ENCODE measurements at places on chromosomes 1 and 21.

GRCh38 chr1:202805886-202806844 lies 2.1 kb downstream of the KDM5B start:
- DNase-seq = no peak

- no peak for DNase-seq
Observed at GRCh38 chr1:89022167-89022959, at the start of gene GBP3. Gene GBP3, minus strand, starts transcription at chr1:89022866. Its CDS starts 2,145 bp downstream, at chr1:89020721.

GRCh38 chr1:178774263-178774662 lies 49.2 kb downstream of the RALGPS2 start:
- no peak for DNase-seq

- no peak for DNase-seq
Observed at GRCh38 chr1:66364578-66365391, 169.2 kb upstream of the SGIP1 start.

DNA sequence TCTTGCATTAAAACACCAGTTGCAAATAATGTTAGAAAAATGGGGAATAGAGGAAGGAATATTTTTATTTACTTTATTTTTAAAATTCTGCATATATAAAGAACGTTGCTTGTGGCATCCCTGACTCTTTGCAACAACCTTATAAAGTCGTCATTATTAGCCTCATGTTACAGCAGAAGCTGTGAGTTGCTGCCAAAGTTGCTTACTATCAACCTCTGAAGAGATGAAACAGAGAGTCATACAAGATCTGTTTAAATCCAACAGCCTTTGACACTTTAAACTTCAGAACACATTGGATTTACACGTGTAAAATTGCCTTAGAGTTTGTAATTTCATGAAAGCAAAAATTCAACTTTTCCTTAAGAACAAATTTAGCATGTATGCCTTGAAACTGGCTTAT lies 221.9 kb downstream of the MRPL39 start:
- DNase-seq = no peak

DNA sequence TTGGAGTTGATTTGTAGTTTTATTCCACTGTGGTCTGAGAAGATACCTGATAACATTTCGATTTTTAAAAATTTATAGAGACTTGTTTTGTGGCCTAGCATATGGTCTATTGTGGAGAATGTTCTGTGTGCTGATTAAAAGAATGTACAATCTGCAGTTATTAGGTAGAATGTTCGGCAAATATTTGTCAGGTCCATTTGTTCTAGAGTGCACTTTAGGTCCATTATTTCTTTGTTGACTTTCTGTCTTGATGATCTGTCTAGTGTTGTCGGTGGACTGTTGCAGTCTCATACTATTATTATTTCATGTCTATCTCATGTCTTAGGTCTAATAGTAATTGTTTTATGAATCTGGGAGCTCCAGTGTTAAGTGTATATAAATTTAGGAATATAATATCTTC lies 116.8 kb downstream of the NME7 start:
- DNase-seq = no peak

DNA sequence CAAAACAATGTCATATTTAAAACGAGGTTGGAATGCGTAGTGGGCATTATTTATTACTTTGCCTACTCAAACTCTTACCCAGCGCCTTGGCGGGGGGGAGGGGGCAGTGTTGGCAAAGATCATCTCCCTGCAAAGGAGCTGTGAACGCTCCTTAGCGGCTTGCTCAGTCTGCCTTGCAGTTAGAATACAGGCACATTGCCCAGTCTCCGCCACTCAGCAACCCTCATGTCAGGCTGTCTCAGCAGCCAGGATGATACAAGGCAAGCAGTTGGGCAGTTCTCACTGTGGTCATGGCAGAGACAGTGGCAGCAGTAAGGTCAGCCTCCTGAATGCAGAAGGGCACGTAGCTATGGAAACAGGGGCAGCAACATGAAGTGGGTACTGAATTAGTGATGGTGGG lies 170.4 kb upstream of the KCNK2 start:
- DNase-seq = no peak

GRCh38 chr1:50427818-50428779 lies 4.9 kb upstream of the DMRTA2 start:
- no peak for DNase-seq

GRCh38 chr21:45555557-45556301 lies 13.5 kb upstream of the SLC19A1 start:
- DNase-seq = peak; percentile 88

DNA sequence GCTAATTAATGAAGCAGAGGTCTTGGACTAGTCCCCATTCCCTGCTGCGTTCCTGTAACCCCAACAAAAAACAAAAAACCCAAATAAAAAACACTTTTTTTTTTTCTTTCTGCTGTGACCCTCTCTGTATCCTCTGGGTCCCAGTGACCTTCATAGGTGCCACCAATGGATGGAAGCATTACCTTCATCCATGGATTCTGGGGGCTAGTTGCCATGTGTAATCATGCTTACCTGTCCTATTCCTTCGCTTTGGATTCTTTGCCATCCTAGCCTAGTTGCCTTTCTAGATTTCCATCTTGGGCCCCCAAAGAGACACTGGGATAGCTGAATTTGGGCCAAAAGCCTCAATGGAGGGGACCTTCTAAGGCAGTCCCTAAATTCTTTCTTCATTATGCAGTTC lies 1208.7 kb downstream of the BRINP3 start:
- DNase-seq = no peak

GRCh38 chr1:165494949-165495857 lies 48.6 kb upstream of the LRRC52 start:
- DNase-seq = no peak

GRCh38 chr1:221839782-221840395 lies 98.0 kb upstream of the DUSP10 start:
- DNase-seq = no peak

GRCh38 chr1:8563944-8564537 lies 246.1 kb downstream of the SLC45A1 start:
- DNase-seq = no peak

- no peak for DNase-seq
Observed at GRCh38 chr1:48007047-48007446, 9.9 kb upstream of the TRABD2B start.

DNA sequence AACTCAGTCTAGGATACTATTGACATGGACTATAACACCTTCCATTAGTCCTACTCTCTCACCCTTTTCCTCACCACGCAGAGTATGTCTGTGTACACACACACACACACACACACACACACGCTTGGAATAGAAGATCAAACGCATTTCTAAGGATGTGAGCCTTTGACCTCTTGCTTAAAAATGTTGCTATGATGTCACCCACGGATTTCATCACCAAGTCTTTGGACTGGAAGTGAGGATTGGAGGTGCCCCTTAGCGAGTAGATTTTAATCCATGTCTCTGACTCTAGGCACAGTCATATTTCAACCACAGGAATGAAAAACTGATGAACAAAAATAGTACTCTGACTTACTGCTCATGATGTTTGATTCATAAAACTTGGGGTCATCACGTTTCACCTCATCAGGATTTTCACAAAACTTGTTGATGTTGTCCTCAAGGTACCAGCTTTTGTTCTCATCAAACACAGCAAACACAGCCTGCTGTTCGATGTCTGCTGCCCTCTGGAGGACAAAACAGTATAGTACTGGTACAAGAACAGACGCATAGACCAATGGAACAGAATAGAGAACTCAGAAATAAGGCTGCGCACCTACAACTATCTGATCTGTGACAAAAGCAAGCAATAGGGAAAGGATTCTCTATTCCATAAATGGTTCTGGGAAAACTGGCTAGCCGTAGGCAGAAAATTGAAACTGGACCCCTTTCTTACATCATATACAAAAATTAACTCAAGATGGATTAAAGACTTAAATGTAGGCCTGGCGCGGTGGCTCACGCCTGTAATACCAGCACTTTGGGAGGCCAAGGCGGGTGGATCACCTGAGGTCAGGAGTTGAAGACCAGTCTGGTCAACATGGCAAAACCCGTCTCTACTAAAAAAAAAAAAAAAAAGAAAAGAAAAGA lies 39.9 kb downstream of the F5 start:
- DNase-seq = no peak

DNA sequence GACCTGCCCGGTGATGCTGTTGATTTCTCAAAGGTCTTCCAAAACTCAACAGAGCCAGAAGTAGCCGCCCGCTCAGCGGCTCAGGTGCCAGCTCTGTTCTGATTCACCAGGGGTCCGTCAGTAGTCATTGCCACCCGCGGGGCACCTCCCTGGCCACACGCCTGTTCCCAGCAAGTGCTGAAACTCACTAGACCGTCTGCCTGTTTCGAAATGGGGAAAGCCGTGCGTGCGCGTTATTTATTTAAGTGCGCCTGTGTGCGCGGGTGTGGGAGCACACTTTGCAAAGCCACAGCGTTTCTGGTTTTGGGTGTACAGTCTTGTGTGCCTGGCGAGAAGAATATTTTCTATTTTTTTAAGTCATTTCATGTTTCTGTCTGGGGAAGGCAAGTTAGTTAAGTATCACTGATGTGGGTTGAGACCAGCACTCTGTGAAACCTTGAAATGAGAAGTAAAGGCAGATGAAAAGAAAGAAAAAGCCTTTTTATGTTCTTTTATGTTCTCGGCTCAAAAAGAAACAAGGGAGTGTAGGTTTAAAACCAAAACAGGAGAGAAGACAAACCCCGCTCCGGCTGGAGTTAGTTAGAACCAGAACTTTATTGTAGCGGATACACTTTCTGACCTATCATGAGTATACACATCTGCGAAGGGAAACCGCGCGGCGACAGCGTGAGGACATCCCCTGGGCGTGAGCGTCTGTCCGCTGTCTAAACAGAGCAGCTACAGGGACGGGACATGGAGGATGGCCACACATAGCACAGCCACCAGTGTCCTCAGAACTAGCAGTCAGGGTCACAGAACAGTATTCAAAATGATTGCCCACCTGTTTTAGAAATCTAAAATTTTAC lies 77.1 kb downstream of the PIK3CD start:
- DNase-seq = no peak

GRCh38 chr1:14255233-14255632 lies 343.3 kb upstream of the KAZN start:
- DNase-seq = no peak

DNA sequence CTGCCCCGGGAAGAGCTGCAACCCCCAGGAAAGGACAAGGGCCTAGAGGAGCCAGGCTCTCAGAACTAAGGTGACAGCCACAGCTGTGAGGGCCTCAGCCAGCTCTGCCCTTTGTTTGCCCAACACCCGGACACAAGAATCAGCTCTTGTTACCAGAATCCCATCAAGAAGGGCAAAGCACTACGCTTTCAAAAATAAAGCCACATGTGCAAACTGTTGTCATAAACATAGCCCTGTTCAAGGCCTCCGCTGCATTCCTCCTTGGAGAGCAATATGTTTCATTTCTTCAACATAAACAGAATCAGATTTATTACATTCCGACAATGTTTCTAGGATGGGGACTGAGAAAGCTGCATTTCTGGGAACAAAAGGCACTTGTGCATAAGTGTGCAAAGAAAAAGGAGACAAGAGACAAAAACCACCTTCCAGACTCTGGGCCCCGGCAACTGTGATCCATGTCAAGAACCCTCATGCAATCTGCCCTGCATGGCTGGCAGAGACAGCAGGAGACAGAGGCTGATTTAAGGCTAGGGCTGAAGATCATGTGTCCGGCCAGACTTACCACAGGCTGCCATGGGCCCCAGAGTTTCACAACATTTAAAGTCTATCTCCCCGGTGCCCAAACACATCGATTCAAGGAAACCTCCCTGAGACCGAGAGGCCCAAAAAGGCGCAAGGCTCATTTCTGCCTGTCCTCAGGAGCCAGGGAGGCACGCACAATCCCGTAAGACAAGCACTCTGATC lies 71.0 kb downstream of the SSBP3 start:
- no peak for DNase-seq

GRCh38 chr1:43547538-43548072 lies 16.9 kb downstream of the PTPRF start:
- DNase-seq = no peak

DNA sequence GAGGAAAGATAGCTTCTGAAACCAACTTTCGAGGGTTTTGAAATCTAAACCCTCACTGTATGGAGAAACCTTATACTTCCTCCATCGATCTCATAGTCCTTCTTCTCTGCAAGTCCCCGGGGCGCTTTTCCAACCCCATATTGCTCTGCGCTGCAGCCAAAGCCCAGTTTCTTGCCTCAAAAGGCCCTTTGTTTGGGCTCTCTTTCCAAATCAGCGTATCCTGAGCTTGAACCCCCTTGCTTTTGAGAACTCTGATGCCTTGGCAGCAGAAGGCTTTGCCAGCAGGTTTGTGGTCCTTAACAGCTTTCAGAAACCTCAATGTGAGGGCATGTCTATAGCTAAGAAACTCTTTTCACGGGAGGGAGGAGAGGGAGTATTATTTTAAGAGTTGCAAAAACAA lies 21.6 kb downstream of the PLPP3 start:
- no peak for DNase-seq

- no peak for DNase-seq
Observed at GRCh38 chr1:217136895-217137205, 413.6 kb upstream of the ESRRG start.

- DNase-seq = no peak
Observed at GRCh38 chr1:33872683-33873082, 8.8 kb downstream of the HMGB4 start.

- no peak for DNase-seq
Observed at GRCh38 chr1:41884256-41885230, 34.2 kb downstream of the HIVEP3 start.

All from left lobe of liver (tissue), 2 donors.